Stimulated activated CD8-positive, alpha-beta memory T cell treated with anti-CD3 and anti-CD28 coated beads, Interleukin-2, amount 100 ng/mL, for 1 hour (primary cell): ENCODE measurements at places on chromosomes 12 and 14.

DNA sequence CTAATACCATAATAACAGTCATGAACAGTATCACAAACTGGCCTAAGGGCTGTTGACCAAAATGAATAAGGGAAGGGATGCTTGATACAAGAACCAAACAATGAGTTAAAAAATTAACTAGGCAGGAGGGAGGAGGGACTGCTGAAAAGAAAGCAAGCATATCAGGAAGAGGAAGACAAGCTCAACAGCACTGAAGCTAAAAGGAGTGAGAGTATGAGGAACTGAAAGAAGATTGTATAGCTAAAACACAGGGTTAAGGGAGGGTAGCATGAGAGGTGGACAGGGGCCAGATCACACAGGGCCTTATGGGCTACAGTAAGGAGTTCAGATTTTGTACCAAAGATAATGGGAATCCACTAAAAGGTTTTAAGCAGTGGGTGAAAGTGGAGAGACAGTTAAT lies 34.1 kb downstream of the ITGA7 start:
- DNase-seq: no peak

- DNase-seq: no peak
Measured at GRCh38 chr14:35240231-35240630, 52.0 kb upstream of the PSMA6 start.

GRCh38 chr14:92217936-92218335 lies 96.2 kb downstream of the CPSF2 start:
- no peak for DNase-seq

GRCh38 chr14:97618401-97618800 lies 821.2 kb downstream of the VRK1 start:
- no peak for DNase-seq

DNA sequence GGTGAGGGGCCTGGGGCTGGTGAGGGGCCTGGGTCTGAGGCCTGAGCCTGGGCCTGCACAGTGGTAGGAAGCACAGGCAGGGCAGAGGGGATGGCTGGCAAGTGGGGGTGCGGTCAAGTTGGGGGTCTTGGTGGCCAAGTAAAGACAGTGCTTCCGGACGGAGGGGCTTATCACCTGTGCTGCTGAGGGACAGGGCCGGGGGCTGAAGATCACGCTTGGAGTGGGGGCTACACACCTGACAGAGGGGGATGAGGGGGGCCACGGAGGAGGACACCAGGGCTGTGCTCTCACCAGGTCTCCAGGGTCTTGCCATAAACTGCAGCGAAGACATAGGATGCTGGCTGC lies 12.2 kb downstream of the TEDC1 start:
- no peak for DNase-seq

GRCh38 chr14:47674543-47675465 lies 601 bp downstream of the MDGA2 start:
- no peak for DNase-seq

DNA sequence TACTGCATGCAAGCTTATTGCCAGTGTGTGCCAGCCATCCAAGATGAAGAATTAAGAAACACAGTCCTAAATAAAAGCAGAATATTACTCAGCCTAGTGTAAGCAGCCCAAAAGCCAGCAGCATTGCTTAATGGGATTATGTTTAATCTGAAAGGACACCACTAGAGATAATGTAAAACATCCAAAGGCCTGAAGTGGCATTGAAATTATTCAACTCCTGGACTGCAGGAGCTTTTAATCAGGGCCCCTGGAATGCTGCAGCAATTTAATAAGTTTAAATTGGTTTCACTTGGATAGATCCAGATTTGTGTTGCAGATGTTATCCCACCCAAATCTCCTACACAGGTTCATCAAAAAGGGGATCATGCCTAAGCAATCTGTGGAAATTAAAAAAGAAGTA lies 193.0 kb downstream of the C12orf50 start:
- DNase-seq: no peak

DNA sequence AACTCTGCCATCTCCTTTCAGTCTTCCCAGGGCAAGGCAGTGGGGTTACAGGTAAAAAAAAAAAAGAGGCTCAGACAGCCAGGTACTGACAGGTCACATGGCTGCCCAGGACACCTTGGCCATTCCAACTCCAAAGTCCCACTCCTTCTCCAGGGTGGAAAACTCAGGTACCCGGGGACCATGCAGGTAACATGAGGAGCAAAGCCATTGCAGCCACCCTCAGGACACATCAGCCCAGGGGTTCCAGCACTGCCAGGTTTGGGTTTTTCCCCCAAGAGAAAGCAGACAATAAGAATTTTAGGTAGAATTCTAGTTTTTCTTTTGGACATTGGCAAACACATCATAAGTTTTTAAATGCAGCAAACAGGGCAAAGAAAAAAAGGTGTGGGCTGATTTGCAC lies 15.3 kb downstream of the FAM222A start:
- no peak for DNase-seq

- DNase-seq: no peak
Measured at GRCh38 chr12:57213763-57214397, 2.7 kb upstream of the NXPH4 start.

DNA sequence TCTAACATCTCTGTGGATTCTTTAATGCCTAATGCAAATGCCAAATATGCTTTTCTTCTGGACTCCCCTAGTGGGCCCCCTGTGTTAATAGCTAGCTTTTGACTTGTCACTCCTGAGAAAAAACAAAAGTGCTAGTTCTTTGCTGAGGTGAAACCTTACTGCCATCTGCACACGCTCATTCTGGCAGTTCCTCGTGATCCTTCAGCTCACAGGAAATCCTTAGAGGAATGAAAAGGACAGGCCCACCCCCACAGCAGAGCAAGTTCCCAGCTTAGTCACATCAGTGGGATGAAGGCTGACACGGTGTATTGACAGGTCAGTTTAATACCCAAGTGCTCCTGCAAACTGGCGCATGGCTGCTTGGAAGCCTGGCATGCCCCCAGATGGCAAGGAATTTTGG lies 165.1 kb upstream of the ATP2B1 start:
- no peak for DNase-seq

GRCh38 chr12:79482921-79483320 lies 207.8 kb downstream of the PAWR start:
- no peak for DNase-seq

DNA sequence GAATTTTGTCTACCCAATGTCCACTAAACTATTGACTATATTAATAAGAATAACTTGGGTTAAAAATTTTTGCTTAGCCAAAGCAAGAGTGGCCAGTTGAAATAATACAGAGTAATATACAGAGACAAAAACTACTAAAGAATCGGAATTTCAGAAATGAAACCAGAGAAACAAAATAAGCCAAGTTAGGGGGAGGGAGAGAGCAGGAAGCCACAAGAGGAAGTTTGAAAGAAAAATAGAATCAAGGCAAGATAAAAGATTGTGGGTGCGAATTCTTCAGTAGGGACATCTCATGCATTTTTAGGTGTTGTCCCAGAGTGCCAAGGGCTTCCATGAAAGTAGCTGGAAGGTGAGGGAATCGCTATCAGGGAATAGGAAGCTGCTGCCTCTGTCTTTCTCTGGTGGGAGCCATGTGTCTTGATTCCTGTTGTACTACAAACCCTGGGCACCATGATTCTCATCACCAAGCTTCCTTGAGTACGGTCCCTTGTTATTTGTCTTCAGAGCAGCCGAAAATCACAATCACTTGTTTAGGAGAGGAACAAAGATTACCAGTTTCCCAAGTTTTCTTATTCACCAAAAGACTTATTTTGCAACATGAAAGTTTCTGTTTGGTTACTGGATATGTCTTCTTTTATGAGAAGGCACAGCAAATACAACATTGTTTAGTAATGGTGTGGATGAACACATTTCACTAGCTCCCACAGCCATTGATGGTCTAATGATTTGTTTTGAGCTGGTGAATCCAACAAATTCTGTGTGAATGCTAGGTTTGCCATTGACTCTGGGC lies 16.7 kb downstream of the NEUROD4 start:
- DNase-seq: no peak

DNA sequence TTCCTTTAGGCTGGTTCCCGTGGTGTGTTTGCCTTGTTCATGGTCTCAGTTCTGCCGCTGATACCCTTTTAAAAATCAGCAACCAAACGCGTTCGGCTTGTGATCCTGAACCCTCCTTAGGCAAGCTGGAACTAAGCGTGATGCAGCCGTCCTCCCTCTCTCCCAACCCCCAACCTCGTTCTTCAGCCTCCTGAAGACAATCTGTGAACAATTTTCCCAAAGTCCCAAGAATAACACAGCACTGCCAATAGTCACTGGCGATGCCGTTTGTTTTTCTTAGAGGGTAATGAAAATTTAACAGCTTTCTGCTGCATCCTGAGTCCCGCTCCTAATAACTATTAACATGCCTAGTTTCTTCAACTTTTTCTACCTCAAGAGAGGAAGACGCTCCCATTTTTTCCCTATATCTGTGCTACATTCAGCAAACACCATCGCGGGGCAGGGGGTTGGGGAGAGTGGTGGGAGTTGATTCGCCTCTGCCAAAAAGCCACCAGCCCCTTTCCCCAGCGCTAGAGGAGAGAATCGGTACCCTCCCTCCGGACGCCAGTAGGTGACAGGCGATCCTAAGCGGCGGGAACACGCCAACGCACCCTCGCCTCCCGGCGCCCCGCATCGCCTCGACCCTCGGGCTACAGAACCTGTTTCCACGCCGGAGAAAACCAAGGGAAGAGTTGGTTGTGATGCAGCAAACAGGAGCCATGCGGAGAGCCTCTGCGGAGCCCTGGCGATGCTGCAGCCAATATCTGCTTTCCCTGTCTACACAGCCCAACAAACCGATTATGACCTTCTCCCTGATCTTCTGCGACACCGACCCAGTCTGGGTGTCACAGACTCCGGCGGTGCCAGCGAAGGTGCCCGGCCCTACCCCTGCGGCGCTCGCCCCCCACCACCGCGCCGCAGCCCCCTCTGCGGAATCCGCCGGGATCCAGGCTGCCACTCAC lies 752 bp downstream of the PRICKLE1 start:
- DNase-seq: no peak

DNA sequence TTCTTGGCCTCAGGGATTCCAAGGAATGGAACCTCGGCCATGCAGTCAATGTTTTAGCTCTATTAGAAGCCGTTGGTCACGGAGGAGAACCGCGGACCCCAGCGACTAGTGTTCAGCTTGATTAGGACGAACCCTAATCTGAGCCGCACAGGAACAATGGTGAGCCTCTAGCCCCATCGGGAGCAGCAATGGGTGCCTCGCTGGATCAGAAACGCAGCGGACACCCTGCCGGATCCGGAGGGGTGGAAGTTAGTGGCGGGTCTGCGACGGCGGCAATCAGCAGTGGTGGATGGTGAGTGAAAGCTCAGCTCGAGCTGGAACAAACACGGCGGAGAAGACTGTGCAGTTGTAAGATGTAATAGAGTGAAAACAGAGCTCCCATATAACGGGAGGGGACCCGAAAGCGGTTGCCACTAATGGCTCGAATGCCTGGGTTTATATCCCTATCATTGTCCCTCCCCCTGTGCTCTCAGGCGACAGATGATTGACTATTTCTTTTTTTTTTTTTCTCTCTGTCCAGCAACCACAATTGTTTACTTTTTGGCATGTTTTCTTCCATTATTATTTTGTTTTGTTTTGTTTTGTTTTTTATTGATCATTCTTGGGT lies 127.7 kb downstream of the ZNF664 start:
- DNase-seq: no peak

DNA sequence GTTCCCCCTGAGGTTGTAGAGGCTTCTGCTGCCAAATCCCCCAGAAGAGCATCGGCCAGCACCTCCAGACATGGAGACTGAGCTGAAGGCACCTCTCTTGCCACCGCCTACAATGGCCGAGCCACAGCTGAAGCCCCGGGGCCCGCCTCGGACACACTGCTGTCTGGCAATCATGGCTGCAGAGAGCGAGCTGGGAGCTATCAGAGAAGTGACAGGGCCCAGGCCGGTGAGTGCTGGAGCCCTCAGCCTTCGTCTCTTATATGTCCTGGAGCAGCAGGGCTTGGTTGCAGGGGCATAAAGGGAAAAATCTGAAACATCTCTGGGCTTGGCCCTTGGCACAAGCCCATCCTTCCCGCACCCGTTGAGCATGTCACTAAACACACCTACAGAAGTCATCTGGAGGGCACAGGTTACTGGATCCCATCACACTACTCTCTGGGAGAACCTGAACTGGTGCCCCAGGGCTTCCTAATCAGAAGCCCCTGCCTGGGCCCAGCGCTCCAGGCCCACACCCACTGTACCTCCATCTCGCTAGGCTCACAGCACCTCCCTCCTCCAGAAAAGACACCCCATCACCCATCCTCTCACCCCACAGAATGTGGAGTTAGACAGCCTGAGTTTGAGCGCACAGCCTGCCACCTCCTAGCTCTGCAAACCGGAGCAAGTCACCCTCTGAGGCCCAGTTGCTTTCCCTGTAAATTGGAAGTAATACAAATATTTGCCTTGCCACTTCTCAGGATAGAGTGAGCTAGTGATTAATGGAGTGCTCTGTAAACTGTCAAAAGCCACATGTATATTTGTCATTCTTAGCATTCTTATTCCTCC lies at the start of gene KRT4:
Gene KRT4 (minus strand): TSS at position 232 of the 825 bp plus-strand sequence. CDS start 58 bp downstream, at position 174.
- no peak for DNase-seq

DNA sequence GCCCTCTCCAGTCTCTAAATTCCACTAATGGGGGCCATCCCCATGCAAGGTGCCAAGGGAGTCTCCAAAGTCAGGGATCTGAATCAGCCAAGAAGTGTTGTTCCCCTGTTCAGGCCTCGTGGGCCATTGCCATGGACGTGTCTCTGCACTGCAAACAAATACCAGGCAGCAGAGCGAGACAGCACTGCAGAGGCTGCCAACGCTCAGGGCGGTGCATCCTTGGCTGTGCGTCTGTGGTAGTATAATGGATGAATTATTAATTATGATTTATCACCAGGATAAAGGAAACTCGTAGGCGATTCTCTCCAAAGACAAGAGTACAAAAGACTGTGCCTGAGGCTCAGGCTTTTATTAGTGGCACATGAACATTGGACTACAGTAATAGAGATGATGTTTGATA lies 122.3 kb upstream of the NTF3 start:
- no peak for DNase-seq
